ENCODE measurements at places on chromosomes 1 and 21. TPM values are rescaled to one million over a fixed set of nuclear protein-coding genes. Genes with fewer than 3 reads are reported as not detected.

Gene UMODL1
- 0.19 TPM for total RNA-seq

Gene KCNT2
- total RNA-seq = 31.8 TPM

Gene FAM72B
- 1.3 TPM for total RNA-seq

Gene ANGPTL3
- 1.2 TPM for total RNA-seq

Gene OPTC
- total RNA-seq = not detected
